CD4-positive, alpha-beta T cell treated with Interleukin-17A for 4 hours (primary cell): ENCODE measurements at places on chromosomes 16 and 17.

- DNase-seq = peak; percentile 27
These were observed 257.7 kb downstream of the XYLT1 start for GRCh38 chr16:17213025-17213424.

- peak; percentile 52 for DNase-seq
These were observed 3.3 kb upstream of the LAT start for GRCh38 chr16:28981517-28981916.

DNA sequence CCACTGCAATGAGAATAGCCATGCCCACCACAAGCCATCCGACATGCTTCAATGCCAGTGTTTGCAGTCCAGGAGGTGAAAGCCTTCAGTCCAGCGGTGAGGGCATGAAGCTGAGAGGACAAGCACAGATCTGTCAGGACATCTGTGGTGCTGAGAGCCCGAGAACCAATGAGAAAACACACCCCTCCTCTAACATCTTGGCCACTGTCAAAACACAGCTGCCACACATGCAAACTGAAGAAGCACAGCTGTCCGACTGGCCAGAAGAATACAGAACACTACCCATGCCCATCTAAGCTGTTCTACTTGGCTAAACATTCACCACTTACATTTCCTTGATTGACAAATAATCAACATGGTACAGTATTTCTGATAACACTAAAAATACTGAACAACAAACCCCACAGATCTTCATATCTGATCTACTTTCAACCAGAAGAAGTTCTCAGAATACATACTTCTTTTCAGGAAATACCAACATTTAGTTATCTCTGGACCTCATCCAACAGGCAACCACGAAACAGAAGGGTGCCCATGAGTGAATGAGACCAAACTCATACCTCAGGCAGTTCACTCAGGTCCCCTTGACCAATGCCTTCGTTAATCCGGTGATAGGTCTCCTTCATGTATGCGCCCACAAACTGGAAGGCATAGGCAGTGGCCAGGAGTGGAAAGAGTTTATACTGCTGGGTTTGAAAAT is 10.2 kb upstream of the FBF1 start:
- no peak for DNase-seq

DNA sequence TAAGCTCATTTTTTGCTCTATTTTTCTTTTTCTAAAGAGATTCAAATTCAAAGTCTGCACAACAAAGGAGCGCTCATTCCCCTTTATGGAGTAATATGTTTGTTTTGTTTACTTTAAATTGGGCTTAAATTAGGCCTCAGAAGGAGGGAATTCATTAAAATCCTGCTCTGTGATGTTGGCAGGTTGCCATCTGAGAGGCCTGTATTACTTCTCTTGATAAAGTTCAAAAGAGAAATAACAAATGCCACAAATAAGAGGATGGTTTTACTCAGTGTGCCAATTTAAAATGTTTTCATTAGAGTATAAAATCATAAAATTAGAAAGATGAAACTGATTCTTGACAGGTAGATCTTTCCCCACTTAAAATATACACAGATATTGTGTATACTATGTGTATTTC is 54.5 kb upstream of the HLF start:
- DNase-seq = no peak

GRCh38 chr16:23501291-23501690 is 9.0 kb downstream of the GGA2 start:
- DNase-seq = no peak

DNA sequence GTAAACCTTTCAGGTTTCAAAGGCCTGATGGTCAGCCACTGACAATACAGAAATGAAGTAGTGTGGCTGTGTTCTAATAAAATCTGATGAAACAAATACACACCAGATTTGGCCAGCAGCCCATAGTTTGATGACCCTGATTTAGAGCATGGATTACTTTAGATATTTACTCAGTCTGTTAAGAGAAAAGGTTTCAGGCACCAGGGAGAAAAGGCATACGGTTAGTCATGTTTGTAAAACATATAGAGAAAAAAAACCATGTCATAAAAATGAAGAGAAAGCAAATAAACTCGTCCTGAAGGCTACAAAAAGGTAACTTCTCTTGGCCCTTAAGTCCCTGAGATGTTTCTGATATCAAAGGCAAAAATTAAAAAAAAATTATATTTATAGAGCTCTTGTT is 112.1 kb downstream of the ADAMTS18 start:
- no peak for DNase-seq

- peak; percentile 27 for DNase-seq
These were observed 297.0 kb downstream of the SEC14L1 start for GRCh38 chr17:77437747-77438146.

DNA sequence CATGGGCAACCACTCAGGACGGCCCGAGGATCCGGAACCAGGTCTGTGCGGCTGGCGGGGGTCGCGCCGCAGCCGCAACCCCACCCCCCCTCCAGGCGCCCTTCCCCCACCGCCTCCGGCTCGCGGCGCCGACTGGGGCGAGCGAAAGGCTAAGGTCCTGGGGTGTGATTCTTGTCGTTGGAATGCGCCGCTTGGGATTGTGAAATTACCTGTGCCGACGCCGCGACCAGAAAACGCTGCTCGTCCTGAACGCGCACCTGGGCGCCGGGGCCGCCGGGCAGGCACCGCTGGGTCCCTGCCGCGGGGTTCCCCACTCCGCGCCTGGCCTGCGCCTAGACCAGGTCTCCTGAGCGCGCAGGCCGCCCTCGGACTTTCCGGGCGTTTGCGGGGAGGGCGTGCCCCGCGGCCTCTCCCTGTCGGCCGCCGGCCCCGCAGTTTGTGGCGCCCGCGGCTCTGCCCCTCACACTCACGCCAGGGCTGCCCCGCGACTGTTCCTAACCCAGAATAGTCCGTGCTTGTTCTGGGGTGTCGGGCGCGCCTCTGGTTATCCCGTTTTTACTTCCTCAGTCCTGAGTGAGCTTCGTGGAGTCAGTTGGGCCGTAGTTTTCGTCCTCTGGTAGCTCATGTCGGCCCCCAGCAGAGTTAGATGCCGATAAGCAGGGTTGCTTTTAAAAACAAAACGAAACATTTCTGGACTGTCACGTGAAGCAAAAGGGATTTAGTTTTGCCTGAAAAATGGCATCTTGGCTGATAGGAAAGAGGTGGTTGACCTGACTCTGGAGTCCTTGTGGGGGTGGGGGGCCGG is 147.2 kb downstream of the SPECC1 start:
- DNase-seq = peak; percentile 40

DNA sequence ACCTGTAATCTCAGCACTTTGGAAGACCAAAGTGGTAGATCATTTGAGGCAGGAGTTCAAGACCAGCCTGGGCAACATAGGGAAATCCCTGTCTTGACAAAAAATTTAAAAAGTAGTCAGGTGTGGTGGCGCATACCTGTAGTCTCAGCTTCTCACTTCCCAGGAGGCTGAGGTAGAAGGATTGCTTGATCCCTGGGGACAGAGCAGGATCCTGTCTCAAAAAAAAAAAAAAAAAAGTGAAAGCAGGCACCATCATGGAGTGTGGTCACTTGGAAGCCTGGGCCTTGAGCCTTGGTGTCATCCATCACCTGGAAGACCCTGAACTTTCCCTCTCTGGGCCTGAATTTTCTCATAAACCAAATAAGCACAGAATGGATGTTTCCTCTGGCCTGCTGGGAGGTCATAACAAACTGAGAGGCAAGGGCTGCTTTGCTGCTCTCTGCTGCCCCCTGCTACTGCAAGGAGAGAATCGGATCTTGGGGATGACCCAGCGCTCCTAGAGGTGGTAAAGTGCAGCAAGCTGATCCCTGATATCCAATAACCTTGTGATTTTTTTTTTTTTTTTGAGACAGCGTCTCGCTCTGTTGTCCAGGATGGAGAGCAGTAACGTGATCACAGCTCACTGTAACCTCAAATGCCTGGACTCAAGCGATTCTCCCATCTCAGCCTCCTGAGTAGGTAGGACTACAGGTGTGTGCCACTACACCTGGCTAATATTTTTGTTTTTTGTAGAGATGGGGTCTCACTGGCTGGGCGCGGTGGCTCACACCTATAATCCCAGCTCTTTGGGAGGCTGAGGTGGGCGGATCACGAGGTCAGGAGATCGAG is 75.9 kb upstream of the RNU2-1 start:
- no peak for DNase-seq

DNA sequence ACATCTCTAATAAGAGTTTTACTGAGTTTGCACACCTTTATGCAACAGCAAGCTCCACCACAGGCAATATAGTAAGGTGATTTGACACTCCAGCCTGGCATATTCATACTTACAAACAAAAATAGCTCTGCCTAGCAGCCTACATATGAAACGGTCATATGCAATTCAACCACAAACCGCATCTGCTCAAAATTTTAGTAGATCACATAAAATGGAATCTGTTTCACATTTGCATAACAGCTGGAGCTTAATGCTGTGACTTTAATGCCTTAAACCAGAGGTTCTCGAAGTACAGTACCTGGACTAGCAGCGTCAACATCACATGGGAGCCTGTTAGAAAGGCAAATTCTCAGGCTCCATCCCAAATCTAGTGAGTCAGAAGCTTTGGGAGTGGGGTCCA is 578.4 kb downstream of the CDH11 start:
- no peak for DNase-seq

GRCh38 chr16:4680673-4681470 is 12.5 kb upstream of the NUDT16L1 start:
- no peak for DNase-seq

- DNase-seq = no peak
These were observed 155.6 kb downstream of the SNX11 start for GRCh38 chr17:48262982-48263730.

DNA sequence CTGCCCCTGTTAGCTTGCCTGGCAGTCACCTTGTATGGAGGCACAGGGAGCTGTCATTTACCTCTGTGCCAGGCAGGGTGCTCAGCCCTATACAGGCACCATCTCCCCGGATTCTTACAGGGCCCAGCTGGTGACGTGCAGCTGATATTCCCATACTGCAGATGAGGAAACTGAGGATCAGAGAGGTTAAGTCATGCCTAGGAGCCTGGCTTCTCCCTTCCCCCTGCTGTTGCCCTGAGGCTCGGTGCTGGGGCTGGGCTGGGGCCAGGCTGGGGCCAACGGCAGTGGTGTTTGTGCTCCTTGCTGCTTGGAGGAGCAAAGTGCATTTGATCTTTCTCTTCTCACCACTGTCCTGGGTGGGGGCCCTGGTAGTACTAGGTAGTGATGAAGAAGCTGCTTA is 54.7 kb upstream of the IL34 start:
- DNase-seq = no peak

GRCh38 chr17:63911041-63911635 is at the start of gene CSHL1:
CSHL1 (minus strand) TSS chr17:63911258; CDS start chr17:63911196, 62 bp downstream.
- no peak for DNase-seq

DNA sequence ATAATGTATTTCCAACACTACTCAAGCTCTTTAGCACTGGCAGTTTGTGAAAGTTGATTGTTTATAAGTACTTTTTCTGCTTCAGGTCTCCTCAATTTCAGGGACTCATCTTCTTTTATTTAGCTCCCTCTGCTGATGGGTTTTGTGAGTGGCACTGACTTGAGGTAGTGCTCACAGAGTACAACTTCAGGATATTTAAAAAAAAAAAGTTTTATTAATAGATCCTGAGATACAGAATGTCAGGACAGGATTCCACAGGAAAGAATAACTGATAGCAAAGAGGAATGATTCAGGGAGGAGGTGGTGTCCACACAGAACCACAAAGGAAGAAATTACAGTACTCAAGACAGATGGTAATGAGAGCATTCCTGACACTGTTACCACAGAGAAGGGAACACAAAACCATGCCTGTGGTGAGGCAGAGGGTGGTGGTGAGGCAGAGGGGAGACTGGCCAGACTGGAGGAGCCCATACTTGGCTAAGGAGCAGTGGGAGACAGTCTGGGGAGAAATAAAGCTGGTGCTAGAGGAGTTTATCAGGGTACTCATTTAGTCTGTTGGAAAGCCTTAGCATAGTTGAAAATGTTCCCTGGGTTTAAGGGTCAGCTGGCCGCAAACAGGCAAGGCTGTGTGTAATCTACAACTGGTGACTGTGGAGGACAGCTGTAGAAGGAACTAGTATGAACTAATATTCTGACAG is 63.7 kb downstream of the SPAG9 start:
- peak; percentile 13 for DNase-seq

GRCh38 chr17:45791935-45792334 is 7.8 kb downstream of the CRHR1 start:
- no peak for DNase-seq

- DNase-seq = no peak
These were observed 5.6 kb downstream of the SPHK1 start for GRCh38 chr17:76390003-76390421.

DNA sequence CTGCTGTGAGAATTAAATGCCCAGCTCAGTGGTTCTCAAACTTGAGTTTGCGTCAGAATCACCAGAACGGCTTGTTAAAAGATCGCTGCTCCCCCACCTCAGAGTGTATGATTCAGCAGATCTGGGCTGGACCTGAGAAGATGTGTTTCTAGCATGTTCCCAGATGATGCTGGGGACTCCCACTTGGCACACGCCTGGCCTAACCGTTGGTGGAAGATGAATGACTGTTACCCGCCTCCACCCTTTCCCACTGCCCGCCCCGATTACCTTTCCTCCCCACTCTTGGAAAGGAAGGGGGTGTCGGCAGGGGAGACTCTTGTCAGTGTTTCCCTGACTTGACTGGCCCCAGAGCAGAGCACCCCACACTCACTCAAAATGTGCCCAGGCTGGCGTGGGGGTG is 29.3 kb upstream of the ABCC3 start:
- no peak for DNase-seq

GRCh38 chr17:62827746-62828485 is 19.8 kb upstream of the MARCHF10 start:
- DNase-seq = no peak

DNA sequence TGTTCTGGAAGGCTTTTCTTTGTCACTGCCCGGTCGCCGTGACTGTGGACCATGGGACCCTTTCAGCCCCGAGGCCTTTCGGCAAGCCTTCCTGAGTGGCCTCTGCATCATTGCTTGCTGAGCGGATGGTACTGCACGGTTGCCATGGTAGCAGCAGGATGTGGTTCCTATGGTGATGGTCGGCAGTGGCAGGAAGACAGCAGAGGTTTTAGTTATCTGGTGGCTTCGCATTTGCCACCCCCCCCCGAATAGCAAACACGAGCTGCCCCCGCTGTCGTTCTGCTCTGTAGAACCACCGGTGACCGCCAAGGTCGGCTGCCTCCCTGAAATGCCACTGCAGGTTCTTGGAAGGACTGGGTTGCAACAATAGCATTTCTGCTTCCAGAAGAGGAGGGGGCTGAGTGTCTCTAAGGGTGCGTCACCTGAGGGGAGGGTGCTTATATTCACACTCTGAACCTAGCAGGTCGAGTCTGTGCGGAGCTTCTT is 76.6 kb downstream of the CMIP start:
- peak; percentile 77 for DNase-seq

- no peak for DNase-seq
These were observed 16.4 kb downstream of the CACNG4 start for GRCh38 chr17:66980896-66981295.

GRCh38 chr17:3003296-3004149 is 59.9 kb downstream of the OR1D5 start:
- no peak for DNase-seq

DNA sequence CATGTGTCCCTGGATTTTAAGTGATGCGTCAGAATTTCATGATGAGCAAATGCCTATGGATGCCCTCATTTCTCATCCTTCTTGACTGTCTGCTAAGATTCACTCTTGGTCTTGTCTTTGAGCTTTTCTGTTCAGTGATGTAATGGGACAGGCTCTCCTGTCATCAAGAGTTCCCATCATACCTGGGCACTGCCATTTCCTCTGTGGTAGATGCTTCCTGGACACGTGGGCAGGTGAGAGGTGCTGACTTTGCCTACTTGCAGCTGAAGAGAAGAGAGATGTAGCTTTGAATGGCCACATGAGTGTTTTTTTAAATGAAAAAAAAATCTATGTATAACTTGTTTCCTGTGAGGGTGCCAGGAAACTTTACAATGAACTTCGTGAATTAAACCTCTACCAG is 557.7 kb downstream of the MAF start:
- DNase-seq = peak; percentile 28
